ENCODE measurements at places on chromosomes 4 and X.

GRCh38 chr4:10760086-10760485 lies 75.5 kb upstream of the CLNK start:
- DNase-seq: no peak

DNA sequence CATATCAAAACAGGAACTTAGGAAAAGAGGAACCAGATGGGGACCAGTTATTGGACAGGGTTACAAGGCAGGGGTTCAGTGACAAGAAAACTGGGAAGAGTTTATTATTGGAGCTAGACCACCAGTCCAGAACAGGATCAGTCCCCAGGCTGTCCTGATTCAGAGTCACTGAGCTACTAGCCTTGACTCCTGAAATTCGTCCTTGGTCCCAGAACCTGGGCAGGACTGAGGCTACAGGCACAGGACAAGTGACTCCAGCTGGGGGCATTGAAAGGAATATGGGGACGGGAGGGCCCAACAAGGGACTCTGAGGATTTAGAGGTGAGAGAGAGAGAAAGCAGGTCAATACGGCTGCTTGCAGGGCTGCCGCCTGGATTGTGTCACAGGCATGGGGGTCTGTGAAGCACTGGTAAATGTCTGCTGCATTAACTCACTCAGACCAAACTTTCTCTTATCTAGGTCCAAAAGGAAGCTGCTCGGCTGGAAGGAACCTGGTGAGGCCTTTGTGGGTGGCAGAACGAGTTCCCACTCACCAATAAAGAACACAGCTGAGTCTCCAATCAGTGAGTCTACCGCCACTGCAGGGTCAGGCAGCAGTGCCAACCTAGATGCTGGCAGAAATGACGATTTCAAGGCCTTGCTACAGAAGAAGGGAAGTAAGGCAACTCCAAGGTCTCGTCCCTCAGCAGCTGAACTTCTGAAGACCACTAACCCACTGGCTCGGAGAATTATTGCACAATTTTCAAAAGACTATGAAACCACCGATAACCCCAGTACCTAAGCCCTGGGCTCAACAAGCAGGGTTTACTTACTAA lies 11.3 kb upstream of the RTL5 start:
- no peak for DNase-seq

DNA sequence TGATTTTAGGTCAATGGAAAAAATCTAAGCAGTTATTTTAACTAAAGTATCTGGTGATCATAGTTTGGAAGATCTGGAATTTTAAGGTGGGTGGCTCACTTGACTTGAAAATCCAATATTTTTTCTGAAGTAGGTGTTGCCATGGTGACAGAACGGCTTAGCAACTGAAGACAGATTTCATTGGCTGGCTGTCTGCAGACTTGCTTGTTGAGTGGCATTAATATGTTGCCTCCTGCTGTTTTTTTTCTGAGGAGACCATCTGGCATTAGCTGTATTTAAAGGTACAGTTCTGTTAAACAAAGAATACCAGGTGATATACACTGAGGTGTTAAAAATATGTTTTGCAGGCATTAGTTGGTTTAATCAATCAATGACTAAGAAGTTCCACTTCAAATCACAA lies 19.8 kb downstream of the CPE start:
- peak; percentile 16 for DNase-seq

DNA sequence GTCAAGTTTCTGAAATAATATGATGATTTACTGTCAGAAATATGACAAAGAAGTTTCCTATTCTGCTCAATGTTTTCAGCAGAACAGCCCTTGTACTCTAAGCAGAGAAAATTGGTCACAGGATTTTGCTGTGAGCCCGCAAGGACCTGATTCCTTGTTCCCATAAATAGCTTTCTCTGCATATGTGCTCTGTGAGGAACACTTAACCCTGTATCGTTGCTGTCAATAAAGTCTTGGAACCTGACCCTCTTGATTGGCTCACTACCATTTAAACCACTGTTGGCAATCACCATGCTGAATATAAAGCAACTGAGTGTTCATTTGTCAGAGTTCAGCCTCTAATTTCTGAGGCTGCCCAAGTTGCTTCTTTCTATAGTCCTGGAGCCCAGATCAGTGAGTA lies 158.2 kb upstream of the NOCT start:
- DNase-seq: no peak

DNA sequence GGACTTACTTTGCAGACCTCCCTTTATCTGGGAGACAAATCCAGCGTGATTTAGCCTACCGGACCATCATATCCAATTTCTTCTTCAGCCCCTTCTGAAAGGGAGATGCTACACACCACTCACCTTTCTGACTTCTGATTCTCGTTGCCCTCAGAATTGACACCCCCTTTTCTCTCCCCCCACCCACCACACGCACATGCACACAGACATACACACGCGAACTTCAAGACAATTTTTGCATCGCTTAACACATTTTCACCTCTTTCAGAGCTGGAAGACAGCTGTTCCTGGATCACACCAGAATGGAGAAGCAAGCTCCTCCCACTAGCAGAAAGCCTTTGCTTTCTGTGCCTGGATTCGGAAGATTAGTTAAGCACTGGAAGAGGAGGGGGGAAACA lies 1.0 kb upstream of the SNCA start:
- no peak for DNase-seq

DNA sequence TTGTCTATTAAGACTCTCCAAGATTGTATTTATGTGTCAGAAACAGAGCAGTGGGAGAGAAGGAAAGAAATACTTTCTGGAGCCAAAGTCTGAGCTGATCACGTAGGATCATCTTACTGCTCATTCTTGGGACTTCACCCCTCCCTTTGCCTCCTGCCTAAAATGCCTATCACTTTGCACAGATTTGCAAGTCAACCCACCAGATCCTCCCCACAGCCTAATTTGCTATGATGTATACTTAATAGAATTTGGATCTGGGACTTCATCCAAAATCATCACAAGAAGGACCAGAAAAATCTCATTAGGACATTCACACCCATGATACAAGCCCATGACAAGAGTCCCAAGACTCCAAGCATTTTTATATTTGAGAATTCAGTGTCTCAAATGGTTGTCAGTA lies 290.2 kb downstream of the FBXW7 start:
- no peak for DNase-seq

All from kidney glomerular epithelial cell (primary cell).